Activated CD4-positive, alpha-beta T cell treated with anti-CD3 and anti-CD28 coated beads for 36 hours (primary cell): ENCODE measurements at places on chromosomes 7 and 10. TPM values are rescaled to one million over a fixed set of nuclear protein-coding genes. Genes with fewer than 3 reads are reported as not detected.

FAM131B gene
- total RNA-seq, result 1.7 TPM

FLNC gene
- total RNA-seq, result 0.09 TPM

MLXIPL gene
- not detected for total RNA-seq

C1QL3 gene
- not detected for total RNA-seq

FAM25C gene
- total RNA-seq, result not detected

ADRB1 gene
- not detected for total RNA-seq

GDF2 gene
- total RNA-seq, result not detected

GPR15LG gene
- total RNA-seq, result not detected

PPP1R17 gene
- not detected for total RNA-seq

FAM53B gene
- total RNA-seq, result 13.9 TPM

DNA sequence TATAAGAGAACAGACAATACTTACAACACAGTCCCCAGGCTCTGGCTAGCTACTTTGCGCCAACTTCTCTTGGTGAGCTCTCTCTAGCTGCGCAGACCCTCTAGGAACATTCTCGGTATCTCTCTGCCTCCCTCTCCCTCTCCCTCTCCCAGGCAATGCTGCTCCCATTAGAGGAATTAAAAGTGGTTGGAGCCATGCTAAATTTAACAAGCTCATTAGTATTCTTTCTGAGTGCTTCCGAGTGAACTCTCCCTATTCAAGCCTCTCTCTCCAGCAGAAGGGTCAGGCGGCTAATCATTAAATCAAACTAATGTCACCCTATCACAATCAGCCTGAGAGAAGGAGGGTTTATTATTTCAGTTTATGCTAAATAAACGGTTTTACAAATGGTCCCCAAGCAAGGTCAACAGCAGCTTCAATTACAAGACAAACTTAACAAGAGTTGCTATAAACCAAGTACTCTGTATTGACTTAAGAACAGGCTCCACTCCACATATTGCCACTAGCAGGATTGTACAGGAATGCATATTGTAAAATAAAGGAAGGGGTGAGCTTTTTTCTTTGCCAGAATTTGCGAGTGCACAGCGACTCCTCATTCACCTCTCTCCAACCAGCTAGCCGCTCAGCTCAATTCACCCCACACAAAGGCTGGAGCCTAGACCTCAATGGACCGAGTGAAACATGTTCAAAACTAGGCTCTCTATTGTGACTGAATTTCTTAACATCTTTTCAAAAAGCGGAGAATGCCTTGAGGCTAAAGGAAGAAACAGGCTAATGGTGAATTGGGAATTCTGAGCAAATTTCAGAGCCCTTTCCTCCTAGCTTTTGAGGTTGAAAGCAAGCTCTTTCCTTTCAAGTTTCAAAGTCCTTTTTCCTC is 84.4 kb downstream of the GLI3 start:
- DNase-seq, result no peak

- DNase-seq, result no peak
Measured at GRCh38 chr10:45640941-45641340, 31.6 kb downstream of the ZFAND4 start.

- DNase-seq, result peak; percentile 37
Measured at GRCh38 chr10:117226813-117227451, 14.0 kb upstream of the SLC18A2 start.

DNA sequence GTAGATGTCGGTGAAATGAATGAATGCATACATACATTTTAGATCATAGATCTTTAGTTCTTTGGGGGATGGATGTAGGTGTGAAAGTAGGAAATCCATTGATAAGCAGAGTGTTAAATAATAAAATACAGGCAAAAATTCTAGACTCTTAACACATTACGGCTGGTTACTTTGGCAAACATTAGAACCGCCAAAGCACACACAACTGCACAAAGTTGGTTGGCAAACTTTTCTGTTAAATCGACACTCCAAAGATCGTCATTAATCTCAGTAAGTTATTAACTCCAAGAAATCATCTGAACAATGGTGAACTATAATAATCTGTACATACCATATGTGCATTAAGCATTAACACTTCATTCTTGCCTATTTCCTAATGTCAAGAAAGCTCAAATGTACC is 231.2 kb downstream of the PLXNA4 start:
- no peak for DNase-seq

DNA sequence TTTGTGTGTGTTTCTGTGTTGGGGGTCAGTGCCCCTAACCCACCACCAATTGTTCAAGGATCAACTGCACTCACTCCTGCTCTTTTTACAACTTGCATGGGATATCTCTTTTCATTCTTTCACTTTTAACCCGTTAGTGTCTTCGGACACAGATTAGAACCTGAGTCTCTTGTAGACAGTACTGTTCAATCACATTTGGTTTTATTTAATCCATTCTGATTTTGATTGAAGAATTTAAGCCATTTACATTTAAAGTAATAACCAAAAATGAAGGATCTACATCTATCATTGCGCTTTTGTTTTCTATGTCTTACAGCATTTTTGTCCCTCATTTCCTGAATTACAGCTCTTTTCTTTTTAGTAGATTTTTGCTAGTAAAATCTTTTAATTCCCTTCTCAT is 43.6 kb downstream of the ZNF248 start:
- DNase-seq, result no peak

DNA sequence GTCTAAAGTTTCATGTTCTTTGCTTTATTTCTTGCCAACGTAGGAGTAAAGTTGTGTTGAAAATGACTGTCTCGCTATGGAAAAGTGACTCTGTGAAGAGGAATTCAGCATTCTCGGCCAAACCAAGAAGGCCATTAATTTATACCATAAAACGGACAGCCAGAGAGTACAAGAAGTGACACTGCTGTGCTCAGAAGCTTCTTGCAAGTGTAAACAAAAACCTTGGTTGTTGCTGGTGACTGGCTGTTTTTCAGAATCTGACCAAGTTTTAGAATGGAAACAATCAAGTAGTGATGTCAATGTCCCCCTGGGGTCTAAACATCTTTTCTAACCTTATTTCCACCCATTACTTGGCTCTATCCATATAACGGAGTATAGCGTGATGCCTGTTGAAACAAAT is 201.9 kb downstream of the INHBA start:
- no peak for DNase-seq

DNA sequence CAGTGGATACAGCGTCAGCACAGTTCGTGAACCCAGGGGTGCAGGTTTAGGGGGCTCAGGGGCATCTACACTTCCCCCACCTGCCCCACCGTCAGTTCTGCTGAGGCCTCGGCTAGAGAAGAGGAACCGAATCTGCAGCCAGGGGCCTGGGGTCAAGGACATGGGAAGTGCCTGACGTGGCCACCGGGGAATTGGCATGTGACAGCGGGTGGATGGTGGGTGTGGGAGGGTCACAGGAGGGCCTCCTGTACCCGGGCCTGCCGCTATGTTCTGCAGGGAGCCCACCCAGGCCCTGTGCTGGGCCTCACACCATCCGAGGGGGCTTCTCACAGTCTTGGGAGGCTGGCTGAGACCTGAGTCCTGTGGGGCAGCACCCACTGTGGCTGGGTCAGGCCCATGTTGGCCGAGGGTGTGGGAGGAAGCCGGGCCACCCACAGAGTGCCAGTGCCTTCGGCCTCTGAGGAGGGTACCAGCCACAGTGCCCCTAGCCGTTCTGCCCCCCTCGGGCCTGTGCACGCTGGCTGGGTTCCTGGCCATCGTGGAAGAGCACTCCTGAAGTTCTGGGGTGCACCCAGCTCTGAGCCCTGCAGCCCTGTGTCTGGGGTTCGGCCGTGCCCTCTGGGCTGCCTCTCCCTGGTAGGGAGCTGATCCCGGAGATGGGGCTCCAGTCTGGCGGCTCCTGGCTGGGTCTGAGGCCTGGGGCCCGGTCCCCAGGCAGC is 5.9 kb downstream of the TTYH3 start:
- no peak for DNase-seq

DNA sequence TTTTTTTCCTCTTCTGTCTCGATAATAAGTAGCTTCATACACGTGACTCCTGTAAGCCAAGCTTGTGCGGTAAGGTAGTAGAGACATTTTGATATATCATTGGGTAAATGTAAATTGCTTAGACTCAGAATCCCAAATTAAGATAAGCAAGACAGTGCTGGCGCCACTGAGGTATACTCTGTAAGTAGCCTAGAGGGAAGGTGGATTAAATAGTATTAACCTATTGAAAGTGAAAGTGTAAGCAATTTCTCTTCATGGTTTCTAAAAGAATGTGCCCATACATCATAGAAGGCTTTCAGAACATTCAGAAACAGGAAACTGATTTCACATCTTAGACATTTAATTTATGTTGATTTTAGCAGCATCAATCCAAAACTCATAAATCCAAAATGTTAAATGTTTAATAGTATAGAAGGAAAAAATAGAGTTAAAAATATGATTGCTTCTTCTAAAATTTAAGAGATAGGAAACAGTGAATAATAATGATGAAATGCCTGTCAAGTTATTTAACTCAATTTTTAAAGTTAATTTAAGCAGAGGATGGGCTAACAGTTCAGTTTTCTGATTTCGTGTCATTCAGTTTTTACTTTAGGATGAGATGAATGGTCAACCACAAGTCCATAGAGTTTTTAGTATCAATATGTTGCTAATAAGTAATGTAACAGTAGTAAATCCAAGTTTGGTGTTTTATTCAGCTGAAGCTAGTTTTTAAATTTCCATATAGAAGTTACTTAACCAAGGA is 36.8 kb downstream of the LRRC72 start:
- no peak for DNase-seq

- DNase-seq, result peak; percentile 91
Measured at GRCh38 chr10:86400705-86401587, 34.4 kb upstream of the GRID1 start.

DNA sequence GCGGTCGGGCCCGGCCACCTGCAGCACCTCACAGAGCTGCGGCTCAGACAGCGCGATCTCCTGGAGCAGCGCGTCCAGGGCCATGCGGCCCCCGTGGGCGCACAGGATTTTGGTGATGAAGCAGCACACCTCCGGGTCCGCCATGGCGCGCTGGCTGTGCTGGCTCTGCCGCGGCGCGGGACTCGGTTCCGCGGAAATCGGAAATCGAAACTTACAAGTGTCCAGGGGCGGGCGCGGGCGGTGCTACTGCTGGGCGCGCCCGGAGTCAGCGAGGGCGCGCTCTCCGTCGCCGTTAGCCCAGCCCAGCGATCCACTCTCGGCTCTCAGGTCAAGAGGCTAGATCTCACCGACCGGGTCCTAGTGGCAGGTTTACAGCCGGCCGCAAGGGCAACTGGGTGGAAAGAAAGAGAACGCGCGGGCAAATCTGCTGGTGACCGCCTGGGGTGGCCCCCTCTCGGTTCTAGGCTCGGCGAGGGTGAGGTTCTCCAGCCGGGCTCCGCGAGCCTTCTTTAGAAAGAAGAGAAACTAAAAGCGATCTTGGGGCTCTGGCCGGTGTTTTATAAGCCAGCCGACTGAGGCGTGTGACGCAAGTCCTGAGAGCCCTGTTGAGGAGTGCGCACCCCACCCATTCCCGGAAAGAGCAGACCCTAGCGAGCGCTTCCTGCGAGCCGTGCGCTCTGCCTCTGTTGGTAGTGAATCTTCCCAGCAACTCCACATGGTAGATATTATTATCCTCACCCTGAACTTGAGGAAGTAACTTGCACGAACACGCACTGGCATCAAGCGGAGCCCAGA is at the start of gene ZC3HAV1:
ZC3HAV1 (minus strand) TSS at position 533 of the 795 bp plus-strand sequence; CDS start at position 144, 389 bp downstream.
- DNase-seq, result peak; percentile 93

DNA sequence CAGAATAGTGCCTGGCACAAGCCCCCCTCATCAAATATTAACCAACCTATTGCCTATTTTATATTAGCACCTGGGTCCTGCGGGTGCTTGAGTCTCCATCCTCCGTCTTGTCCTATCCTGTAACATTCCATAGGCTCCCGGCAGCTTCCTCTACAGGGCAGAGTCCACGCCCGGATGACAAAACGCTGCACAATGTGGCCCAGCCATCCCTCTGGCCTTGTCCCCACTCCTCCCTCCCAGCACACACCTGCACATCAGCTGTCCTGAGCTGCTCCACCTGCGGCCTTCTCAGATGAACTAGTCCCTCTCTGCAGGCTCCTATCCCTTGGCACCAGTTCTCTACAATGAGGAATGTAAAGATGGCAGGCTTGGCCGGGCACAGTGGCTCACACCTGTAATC is 153.5 kb upstream of the PDE1C start:
- no peak for DNase-seq

- no peak for DNase-seq
Measured at GRCh38 chr10:13938950-13939349, 352.2 kb downstream of the PRPF18 start.

DNA sequence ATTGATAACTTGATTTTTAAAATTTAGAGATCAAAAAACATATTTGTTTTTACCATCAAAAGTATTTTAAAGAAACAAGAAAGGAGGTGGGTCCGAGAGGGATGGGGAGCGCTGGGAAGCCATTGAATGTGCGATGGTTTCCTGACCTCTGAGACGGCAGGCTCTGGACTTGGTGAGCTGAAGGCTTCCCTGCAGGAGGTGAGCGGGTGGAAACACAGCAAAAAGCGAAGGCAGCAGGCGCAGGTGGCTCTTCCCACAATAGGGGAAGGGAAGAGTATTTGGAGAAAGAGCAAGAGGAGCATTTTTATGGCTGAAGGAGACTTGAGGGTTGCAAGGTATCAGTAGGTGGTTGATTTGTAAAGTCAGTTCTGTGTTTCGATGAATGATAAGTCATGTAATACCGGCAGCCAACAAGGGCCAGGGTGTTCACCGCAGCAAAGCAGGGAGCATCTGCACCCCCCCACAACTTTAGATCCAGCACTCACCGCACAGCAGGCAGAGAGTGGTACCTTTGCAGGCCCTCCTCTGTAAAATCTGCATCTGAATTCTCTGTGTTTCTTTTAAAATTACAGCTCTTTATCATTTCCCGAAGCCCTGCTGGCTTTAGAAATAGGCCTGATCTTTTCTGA is 10.5 kb downstream of the C10orf53 start:
- no peak for DNase-seq

GRCh38 chr7:74038194-74038961 is 10.4 kb downstream of the ELN start:
- DNase-seq, result no peak

DNA sequence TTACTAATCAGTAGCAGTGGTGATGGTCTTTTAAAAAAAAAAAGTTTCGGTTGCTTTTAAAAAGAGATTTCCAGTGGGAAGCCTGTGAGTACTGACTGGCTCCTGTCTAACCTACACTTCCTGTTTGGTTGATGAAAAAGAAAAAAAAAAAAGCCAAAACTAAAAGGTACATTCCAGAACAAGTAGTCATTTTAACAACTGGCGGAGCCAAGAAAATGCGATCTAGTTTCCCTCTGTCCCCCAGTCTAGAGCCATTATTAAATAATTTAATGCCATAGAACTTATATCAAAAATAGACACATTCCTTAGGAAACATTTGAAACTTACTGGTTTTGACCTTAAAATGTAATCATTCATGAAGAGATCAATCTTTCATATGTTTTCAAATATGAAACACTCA is 254.2 kb upstream of the C7orf33 start:
- no peak for DNase-seq

GRCh38 chr7:116897661-116898060 is 35.3 kb downstream of the CAPZA2 start:
- no peak for DNase-seq

- DNase-seq, result no peak
Measured at GRCh38 chr10:133159611-133159949, 439 bp upstream of the KNDC1 start.

- DNase-seq, result no peak
Measured at GRCh38 chr7:157444843-157445135, 108.0 kb downstream of the DNAJB6 start.
